Upper lobe of left lung (tissue), 6 donors: ENCODE measurements at places on chromosomes 13 and 19.
A peak's percentile ranks its signal among the peaks of the same experiment; 100 is the strongest.

GRCh38 chr13:26050568-26051230, 1.1 kb downstream of the SHISA2 start:
- DNase-seq = peak; percentile 40

DNA sequence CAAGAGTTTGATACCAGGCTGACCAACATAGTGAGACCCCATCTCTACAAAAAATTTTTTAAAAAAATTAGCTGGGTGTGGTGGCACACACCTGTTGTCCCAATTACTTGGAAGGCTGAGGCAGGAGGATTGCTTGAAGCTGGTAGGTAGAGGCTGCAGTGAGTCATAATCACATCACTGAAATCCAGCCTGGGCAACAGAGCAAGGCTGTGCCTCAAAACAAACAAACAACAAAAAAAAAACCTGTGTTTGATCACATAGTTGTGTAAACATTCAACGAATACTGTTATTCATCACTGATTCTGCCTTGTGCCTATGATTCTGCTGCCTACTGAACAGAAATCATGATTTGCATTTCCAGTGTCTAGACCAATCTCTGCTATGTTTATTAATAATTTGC, 134.0 kb downstream of the TBC1D4 start:
- no peak for DNase-seq

GRCh38 chr13:98216135-98216565, 39.1 kb upstream of the RNF113B start:
- no peak for DNase-seq

GRCh38 chr13:107035778-107036177, 467.8 kb upstream of the ARGLU1 start:
- no peak for DNase-seq

GRCh38 chr13:36801035-36801434, 18.0 kb upstream of the RFXAP start:
- no peak for DNase-seq

DNA sequence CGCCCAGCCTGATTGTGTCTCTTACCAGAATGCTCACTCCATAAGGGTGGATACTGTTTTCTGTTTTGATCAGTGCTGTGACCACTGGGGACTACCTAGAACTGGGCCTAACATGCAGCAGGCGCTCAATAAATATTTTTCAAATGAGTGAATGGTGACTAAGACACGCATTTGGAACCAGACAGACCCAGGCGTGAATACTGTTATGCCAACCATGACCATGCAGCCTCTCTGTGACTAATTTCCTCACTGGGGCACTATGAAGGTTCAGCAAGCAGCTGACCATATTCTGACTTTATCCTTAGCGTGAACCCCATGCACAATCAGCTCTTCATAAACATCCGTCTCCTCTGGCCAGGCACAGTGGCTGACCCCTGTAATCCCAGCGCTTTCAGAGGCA, 13.0 kb upstream of the SPC24 start:
- DNase-seq = no peak

- DNase-seq = peak; percentile 87
Observed at GRCh38 chr19:10292789-10293636, 3.3 kb downstream of the ICAM5 start.

GRCh38 chr13:94177041-94177440, 302.4 kb downstream of the DCT start:
- no peak for DNase-seq

GRCh38 chr13:100674572-100674871, at the start of gene TMTC4:
Gene TMTC4 (minus strand): TSS chr13:100674795. CDS start chr13:100670362, 4,433 bp downstream.
- no peak for DNase-seq

DNA sequence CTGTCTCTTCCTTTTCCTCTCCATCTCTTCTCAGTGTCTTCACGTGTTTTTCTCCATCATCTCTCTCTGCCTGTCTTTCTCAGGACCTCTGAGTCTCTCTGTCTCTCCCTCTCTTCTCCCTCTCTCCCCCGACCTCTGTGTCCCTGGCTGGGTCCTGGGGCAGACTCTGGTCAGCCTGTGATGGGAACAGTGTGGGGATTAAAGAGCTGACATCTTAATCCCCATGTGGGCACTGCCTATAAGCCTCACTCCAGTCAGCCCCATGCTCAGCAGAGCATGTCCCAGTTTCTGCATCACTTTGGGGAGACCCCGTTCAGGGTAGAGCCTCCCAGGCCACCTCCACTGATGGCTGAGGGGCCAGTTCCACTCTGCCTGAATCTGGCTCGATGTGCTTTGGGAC, 16.2 kb downstream of the EGLN2 start:
- no peak for DNase-seq

- no peak for DNase-seq
Observed at GRCh38 chr13:97512732-97513131, 78.8 kb downstream of the RAP2A start.

- peak; percentile 89 for DNase-seq
Observed at GRCh38 chr19:34733746-34734536, at the start of gene ZNF181. Gene ZNF181 (plus strand): TSS chr19:34734243. CDS start chr19:34735038, 795 bp downstream.

DNA sequence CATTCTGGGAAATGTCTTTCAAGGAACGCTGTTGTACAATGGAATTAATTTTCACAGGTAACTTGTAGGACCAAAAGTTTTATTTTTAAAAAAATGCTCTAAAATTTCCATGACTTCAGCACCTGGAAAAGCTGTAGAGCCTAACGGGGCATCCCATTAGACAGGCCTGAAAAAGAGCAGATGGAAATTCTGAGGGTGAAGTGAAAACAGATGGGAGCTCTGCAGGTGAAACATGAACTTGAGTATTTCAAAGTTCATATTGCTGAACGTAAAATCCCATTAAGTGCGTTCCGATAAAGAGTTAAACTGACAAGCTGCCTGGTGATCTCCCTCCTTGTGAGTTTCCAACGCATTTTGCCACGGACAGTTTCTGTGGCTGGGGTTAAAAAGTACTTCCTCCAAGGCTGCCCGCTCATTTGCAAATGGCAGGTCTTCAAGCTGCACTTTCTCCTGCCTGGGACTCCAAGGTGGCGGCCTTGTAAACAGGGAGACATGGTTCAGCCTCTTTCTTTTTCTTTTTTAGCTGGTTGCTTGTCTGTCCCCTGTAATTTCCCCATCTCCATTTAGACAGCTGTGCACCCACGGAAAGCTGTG, 450.4 kb downstream of the FGF9 start:
- no peak for DNase-seq

GRCh38 chr19:20928371-20928770, 5.3 kb downstream of the ZNF85 start:
- no peak for DNase-seq

- peak; percentile 94 for DNase-seq
Observed at GRCh38 chr19:3544742-3545668, 6.0 kb downstream of the TEKTIP1 start.

DNA sequence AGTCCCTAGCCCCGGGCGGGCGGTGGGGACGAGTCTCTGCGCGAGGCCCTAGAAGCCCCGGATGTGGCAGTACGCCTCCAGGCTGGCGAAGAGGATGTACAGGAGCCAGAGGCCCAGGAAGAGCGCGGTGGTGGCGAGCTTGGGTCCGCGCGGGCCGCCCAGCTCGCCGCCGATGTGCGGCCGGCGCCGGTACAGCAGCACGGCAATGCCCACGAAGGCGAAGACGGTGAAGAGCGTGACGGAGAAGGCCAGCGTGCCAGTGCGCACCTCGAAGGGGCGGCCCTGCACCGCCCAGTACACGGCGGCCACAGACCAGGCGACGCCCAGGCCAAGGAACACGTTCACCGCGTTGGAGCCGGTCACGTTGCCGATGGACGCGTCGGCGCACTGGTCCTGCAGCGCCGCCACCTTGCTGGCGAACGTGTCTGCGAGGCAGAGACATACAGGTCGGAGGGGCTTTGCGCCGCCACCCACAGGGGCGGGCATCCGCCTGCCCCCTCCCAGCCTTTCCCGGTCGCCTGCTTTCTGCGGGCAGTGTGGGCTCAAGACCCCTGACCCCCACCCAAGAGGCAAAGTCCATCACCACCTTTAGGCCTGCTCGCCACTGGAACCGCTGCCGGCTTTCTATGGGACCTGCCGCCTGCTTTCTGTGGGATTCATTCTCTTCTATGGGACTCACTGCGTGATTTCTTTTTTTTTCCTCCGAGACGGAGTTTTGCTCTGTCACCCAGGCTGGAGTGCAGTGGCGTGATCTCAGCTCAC, 10.9 kb upstream of the MEIS3 start:
- DNase-seq = peak; percentile 87

GRCh38 chr13:59119475-59119874, 1044.3 kb downstream of the DIAPH3 start:
- no peak for DNase-seq

DNA sequence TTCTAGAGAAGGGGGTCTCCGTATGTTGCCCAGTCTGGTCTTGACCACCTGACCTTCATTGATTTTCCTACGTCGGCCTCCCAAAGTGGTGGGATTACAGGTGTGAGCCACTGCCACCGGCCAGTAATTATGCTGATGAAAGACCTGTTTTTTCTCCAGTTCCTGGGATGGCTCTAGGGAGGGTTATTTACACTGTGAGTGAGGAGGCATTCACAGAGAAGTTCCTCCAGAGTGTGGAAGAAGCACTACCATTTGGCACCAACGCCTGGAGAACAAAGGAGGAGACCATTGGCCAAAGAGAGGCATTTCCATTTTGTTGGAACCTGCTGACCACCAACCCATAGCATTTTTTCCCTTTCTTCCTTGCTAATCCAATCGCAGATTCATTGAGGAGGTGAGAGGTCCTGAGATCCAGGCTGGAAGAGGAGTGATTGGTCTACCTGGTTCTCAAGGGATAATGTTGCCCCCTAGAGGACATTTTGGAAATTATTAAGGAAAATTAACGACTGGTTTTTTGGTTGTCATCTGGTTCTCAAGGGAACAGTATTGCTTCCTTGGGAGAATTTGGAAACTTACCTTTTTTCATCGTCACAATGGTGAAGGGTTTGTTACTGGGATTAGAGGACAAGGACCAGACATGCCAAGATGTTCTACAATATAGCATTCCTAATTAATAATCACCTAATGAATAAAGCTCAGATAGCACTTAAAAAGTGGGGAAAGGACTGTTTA, 5.5 kb upstream of the SAE1 start:
- DNase-seq = no peak

GRCh38 chr13:60242043-60242595, 78.4 kb upstream of the DIAPH3 start:
- DNase-seq = no peak

DNA sequence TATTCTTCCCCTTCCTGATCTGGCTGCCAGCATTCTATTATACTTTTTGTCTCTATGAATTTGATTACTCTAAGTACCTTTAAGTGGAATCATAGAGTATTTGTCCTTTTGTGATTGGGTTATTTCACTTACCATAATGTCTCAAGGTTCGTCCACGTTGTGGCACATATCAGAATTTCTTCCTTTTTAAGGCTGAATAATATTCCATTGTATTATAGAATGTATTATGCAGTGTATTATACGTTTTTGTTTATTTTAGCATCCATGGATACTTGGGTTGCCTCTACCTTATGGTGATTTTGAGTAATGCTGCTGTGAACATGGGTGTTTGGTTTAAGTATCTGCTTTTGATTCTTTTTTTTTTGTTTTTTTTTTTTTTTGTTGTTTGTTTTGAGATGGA, 19.3 kb downstream of the URI1 start:
- no peak for DNase-seq

- no peak for DNase-seq
Observed at GRCh38 chr19:12733369-12734214, 892 bp downstream of the TRIR start.

GRCh38 chr13:75480671-75481175, 1.2 kb downstream of the TBC1D4 start:
- DNase-seq = peak; percentile 87

DNA sequence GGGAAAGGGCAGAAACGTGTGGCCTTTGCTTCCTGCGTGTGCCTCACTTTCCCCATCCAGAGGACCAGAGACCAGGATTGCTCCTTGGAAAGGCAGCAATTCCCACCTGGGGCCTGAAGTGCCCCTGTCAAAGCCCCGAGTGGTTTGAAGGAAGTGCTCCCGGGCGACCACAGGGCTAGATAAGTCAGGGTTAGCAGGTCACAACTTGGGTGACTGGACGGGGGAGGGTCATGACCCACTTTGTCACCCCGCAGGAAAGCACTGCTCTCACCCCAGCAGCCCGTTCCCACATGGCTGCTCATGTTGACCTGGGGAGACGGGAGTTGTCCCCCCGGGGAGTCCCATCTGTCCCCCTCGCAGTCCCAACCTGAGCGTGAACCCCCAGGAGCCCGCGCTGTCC, 459 bp downstream of the PRAM1 start:
- no peak for DNase-seq

DNA sequence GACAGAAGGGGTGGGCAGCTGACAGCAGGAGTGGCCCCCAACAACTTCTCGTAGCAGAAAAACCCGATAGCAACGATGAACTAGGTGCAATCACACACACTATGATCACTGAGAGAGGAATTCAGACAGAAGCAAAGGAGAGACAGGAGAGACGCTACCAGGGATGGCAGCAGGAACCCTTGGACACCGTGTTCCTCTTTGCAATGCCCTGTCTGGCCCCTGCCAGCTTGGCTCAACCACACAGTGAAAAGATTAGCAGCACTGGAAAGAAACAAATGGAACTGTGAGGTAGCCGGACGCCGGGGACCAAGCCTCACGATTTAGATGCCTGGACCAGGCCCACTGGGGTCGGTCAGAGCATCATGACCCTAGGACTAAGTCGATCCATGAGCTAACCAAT, 23.6 kb downstream of the DCAF15 start:
- no peak for DNase-seq

GRCh38 chr13:20566468-20566897, 474 bp upstream of the IFT88 start:
- no peak for DNase-seq

DNA sequence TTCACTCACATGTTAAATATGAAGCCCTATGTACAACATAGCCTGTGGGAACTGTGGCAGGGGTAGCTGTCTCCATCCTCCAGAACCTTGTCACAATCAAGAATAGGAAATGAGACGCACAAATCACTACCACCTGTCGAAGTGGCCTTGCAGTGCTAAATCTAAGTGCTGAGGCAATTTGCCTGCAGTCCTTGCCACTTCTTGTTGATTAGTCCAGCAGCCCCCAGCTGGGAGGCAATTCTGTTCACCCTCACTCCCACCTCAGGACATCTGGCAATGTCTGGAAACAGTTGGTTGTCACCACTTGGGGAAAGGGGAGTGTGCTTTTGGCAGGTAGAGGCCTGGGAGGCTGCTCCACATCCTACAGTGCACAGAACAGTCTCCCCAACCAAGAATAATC, 10.7 kb downstream of the RFX2 start:
- no peak for DNase-seq

DNA sequence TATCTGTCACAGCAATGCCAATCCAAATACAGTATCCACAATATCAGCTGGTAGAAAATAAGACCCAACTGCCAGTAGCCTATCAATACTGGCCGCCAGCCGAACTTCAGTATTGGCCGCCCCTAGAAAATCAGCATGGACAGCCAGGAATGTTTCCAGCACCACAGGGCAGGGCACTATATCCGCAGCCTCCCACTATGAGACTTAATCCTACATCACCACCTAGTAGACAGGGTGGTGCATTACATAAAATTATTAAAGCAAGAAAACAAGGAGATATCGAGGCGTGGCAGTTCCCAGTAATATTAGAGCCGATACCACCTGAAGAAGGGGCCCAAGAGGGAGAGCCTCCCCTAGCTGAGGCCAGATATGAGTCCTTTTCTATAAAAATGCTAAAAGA, 111.3 kb downstream of the ZNF486 start:
- peak; percentile 58 for DNase-seq

- DNase-seq = no peak
Observed at GRCh38 chr13:24709186-24709913, 29.1 kb downstream of the ATP12A start.
